ENCODE measurements at places on chromosomes 16 and 17.

GRCh38 chr17:12342609-12343435 is 322.1 kb downstream of the MAP2K4 start:
- DNase-seq = no peak

- DNase-seq = no peak
These were observed 7.6 kb upstream of the C17orf107 start for GRCh38 chr17:4891411-4892410.

- no peak for DNase-seq
These were observed 257.1 kb downstream of the MAP2K4 start for GRCh38 chr17:12277827-12278226.

- no peak for DNase-seq
These were observed 547.6 kb upstream of the SALL1 start for GRCh38 chr16:51698647-51699046.

DNA sequence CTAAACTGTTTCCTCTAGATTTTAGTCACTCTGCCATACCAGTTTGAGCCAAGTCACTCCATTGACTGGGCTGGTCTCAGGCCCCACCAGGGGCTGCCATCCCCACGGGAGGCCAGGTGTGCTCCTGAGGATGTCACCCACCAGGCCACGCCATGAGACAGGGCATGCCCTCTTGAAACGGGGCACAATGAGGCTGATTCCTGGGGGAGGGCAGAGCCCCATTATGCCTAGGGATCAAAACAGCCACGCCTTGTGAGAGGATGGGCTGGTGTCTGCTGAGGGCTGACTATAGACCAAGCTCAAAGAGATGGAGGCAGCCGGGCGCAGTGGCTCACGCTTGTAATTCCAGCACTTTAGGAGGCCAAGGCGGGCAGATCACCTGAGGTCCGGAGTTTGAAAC is 21.5 kb downstream of the GINS2 start:
- no peak for DNase-seq

- no peak for DNase-seq
These were observed 1219.8 kb downstream of the CDH8 start for GRCh38 chr16:60816461-60816860.

DNA sequence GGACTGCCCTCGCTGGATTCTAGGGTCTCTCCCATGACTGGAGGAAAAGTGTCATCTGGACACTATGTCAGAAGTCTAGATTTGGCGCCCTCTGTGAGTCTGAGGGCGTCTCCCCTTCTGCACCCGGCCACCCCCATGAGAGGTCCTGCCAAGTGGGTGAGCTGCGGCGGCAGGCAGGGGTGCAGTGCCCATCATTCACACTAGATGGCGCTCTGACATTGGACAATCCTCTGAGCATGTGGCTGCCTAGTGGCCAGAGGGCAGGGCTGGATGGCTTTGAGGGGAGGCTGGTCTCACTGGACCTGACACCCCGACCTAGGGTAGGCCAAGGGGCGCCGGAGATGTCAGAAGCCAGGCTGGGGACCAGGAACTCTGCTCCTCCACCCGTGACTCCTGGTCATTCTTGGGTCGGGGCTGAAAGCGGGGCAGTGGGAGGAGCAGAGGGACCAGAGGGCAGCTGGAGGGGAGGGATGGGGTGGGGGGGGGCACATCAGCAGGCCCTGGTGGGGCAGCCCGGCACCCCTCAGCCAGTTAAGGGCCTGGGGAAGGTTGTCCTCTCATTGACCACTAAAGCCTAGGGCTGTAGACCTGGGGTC is 28.0 kb downstream of the MRM1 start:
- DNase-seq = peak; percentile 65

DNA sequence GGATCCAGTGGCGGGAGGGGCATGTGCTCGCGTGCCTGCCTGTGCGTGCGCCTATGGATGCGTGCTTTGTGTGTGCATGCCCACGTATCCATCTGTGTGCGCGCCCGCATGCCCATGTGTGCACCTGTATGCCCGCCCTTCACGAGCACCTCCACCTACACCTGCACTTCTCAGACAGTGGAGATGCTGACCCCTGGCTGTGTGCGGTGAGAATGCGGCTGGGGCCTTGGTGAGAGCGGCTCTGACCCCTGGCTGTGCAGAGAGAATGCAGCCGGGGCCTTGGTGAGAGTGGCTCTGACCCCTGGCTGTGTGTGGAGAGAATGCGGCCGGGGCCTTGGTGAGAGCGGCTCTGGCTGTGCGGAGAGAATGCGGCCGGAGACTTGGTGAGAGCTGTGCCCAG is 33.9 kb downstream of the AXIN1 start:
- DNase-seq = no peak

- no peak for DNase-seq
These were observed 845.2 kb downstream of the CDH11 start for GRCh38 chr16:64276646-64277045.

DNA sequence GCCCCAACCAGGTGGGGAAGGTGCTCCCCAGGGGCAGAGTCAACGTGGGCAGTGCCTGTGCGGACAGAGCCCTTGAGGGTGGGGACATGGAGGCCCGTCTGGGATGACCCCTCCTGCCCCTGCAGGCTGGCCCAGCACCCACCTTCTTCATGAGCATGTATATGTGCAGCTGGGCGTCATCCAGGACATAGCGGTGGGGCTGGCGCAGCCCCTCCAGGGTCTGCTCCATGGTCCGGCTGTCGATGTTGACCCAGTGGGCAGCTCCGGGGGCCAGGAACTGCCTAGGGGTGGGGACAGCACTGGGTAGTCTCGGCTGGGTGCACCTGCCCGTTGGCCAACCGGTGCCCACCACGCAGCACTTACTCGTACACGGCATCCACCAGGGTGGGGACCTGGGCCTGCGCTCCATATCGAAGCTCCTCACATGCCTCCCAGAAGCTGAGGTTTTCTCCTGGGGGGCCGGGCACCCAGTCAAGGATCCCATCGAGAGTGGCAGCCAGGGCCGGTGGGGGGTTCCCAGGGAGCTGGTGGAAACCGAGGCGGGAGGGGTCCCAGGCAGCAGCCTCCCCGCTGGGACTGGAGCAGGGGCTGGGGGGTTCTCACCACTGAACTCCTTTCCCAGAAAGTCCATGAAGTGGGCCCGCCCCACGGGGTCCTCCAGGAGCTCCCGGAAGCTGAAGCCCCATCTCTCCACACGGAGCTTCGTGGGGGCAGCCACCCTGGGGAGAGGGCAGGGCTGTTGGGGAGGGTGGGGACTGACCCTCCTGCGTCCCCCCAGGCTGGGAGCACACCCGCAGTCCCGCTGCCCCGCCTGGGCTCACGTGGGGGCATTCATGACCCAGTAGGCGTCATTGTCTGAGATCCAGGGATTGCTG is 5.1 kb downstream of the RGS11 start:
- DNase-seq = no peak

DNA sequence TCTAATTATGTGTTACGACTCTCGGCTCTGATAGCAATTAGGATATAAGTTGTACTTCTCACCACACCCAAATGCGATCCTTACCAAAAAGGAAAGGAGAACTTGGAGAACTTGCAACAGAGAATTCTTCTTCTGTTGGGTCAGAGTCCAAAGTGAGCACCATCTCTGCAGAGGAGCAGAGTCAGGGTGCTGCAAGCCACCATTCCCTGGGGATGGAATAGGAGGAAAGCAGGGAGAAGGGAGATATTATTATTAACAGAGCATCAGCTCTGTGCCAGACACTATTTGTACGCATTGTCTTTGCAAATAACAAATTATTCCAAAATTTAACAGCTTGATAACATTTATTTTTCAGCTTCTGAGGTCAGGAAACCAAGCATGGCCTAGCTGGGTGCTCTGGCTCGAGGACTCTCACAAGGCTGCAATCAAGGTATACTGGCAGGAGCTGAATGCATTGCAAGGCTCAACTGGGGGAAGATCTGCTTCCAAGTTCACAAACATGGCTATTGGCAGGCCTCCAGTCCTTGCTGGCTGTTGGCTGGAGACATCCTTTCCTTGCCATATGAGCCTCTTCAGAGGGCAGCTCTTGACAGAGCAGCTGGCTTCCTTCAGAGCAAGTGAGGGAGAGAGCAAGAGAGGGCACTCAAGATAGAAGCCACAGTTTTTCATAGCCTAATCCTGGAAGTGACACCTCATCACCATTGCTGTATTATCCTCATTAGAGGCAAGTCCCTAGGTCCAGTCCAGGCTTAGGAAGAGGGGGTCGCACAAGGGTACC is 296.2 kb upstream of the CDH5 start:
- no peak for DNase-seq

DNA sequence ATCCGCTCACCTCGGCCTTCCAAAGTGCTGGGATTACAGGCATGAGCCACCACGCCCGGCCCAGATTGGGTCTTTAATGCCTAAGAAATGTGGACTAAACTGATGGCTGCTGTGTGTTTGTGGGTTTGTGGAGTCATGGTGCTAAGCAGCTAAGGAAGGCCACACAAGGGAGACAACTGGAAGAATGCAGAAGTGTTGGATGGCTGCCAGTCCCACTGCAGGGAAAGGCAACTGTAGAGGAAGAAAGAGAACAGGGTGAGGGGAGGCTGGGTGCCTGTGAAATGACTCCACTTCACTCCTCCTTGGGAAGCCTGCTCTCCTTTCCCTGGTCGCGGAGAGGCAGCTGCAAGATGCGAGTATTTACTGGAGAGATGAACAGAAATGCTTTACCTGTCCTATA is 23.5 kb upstream of the SIAH1 start:
- DNase-seq = no peak

GRCh38 chr16:89195521-89196171 is 4.7 kb downstream of the SLC22A31 start:
- DNase-seq = no peak

DNA sequence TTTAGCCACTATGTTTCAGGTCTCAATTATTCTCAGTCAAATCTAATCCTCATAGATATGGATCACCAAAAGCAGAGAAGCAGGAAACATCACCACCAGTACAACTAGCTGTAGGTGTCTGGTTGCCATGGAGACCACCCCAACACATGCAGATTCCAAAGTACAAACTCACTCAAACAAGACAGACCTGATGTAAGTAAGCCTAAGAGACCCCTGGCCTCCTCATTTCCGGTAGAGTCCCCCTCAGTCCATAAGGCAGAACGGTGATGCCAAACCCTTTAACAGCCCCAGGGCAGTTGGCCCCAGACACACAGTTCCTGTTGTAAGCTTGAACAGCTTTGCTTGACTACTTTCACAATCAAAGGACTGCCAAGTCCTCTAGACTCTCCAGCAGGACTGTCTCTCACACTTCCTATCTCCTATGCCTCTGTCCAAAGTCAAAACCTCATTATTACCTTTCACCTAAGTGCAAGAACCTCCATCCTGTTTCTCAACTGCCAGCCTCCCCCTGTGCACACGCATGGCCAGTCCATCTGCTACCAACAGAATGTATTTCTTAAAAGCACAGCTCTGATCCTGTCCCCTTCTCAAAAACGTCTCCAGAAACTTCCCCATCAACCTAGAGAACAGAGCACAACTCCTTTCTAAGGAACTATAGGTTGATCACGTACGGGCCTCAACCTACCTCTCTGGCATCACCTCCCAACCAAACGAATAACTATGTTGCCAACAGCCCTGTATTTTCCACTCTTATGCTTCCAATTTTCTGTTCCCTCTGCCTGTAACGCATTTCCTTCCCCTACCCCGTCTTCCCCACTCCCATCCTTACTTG is 23.9 kb downstream of the SLC39A11 start:
- no peak for DNase-seq

GRCh38 chr17:82065193-82065637 is 389 bp downstream of the DUS1L start:
- DNase-seq = no peak

- no peak for DNase-seq
These were observed 12.3 kb downstream of the RFFL start for GRCh38 chr17:35051183-35051578.

DNA sequence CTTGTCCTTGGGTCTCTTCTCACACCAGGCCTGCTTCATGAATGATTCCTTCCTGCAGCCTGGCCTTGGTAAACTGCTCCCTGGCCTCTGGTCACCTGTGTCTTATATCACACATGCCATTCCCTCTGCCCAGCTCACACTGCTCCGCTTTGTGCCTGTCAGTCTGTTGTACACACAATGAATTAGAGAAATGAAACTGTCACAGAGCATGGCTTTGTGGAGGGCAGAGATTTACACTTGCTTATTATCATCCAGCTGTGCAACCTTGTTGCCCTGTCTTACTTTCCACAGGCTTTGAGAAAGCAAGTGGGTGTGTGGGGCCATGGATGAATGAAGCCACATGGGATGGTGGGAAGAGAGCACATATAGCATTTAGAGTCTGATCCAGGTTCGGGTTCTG is 22.4 kb downstream of the ALDH3A2 start:
- DNase-seq = no peak

DNA sequence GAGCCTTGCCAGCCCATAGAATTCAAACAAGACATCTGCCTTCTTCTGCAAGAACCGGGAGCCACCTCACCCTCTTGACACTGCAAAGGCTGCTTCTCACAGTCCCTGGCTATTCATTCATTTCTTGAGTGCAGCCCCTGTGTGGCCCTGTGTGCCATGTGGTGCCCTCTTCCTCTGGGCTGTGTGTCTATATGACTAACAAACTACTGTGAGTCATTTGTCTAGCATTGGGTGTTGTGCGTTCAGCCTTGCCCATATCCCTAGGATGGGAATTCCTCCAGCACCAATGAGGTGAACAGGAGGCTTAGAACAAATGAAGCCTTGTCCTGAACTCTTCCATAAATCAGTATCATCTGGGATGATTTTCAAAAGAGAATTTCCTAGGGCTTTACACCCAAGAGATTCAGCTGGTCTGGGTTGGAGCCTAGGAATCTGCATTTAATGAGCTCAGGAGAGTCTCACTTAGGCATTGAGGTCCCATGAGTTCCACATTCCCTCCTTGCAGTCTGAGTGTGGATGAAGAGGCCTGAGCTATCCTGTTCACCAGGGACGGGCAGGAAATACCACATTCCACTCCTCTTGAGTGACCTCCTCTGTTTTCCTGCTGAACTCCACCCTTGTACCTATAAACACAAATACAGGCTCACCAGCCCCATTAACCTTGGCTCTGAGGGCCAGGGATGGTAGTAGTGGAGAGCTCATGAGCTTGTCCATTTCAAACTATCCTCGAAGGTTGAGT is 308.7 kb upstream of the N4BP1 start:
- no peak for DNase-seq

- DNase-seq = no peak
These were observed 90.6 kb downstream of the CACNG3 start for GRCh38 chr16:24346734-24347133.

DNA sequence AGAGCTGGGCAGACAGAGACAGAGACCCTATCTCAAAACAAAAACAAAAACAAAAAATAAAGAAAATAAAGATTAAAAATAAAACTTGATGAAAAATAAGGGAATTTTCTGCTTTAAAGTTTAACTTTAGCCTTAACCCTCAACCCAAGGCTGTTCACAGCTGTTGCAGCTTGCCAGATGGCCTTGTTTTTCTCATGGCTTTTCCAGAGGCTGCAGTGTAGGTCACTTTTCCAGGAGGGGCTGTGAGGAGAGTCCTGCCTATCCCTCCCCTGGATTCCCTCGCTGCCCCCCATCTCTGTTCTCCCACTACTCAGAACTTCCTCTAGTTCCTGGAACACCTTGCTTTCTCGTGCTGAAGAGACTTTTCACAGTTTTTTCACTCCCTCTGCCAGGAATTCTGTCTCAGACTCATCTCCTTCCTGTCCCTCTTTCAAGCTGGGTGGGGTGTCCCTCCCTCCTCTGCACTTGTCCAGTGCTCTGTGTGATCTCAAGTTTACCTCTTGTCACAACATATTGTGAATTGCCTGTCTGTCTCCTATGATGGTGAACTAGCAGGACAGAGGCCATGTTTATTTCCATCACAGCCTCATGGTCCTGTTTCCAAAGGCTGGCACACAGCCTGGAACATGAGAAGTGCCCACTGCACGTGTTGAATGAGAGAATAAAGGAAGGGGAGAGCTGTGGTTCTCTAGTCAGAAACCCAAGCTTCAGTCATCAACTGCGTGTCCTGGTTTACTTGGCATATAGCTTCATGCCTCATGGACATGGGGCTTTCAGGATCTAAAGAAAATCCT is 69.9 kb upstream of the MSI2 start:
- DNase-seq = peak; percentile 56

GRCh38 chr17:43713494-43714162 is 45.0 kb downstream of the SOST start:
- peak; percentile 3 for DNase-seq
